Activated CD8-positive, alpha-beta memory T cell treated with anti-CD3 and anti-CD28 coated beads for 1 hour (primary cell): ENCODE measurements at places on chromosomes 13 and 19.
A peak's percentile ranks its signal among the peaks of the same experiment; 100 is the strongest.

DNA sequence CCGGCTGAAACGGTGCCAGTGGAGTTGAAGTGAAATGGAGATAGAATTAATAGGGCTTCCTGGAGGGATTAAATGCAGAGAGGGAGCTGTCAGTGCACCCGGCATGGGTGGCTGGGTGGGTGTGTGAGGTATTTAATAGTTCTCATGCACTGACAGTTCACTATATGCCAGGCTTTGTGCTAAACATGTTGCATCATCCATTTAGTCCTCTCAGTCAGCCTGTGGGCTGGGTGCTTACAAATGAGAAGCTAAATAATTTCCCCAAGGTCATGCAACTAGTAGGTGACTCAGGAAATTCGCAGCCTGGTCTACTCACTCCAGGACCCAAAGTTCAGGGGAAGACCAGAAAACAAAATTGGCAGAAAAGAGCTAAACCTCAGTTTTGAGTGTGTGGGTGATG is 63.5 kb upstream of the SPATA13 start:
- no peak for DNase-seq

GRCh38 chr19:48970923-48971395 is 5.8 kb downstream of the FTL start:
- peak; percentile 79 for DNase-seq

GRCh38 chr19:20662421-20663105 is 1.2 kb upstream of the ZNF626 start:
- DNase-seq, result no peak

DNA sequence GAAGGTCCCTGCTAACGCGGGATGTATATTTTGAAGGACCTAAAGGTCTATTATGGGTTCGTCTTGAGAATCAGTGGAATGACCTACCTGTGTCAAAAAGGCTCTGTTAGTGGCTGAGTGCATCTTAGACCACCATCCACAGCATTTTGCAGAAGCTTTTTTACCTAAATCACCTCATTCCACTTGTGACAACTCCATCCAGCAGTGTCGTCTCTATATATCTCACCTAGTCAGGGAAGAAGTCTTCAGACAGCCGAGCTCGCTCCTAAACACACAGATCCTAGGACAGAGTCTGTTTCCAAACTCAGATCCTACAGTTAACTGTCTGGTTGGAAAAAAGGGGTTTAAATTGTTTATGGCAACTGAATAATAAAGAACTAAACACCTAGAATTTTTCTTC is 33.7 kb downstream of the COL4A1 start:
- DNase-seq, result no peak

DNA sequence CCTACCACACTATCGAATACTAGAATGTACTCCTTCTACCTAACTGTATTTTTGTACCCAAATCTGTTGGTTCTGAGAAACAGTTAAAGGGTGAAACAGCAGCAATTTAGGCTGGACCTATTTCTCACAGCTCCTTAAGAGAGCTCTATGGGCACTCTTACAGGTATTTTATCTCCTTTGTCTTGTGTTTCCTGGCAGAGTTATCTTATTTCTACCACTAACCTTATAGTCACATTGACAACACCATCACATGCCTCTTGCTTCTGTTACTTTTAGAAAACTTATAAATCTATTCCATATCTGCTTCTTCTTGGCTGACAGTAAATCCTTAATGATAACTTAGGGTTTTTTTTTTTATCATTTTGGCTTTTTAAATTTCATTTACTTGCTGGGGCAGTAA is 130.7 kb downstream of the MYO16 start:
- no peak for DNase-seq

GRCh38 chr19:58450856-58451357 is 515 bp upstream of the ZNF324B start:
- DNase-seq, result no peak

GRCh38 chr13:54657588-54657987 is 1629.0 kb downstream of the OLFM4 start:
- DNase-seq, result no peak
